Pons (tissue), 1 donor: ENCODE measurements at places on chromosomes 5 and 9.
A peak's percentile ranks its signal among the peaks of the same experiment; 100 is the strongest.

- DNase-seq, result no peak
Observed at GRCh38 chr9:34254966-34255825, 73.9 kb downstream of the KIF24 start.

- DNase-seq, result no peak
Observed at GRCh38 chr9:33388110-33388994, 14.0 kb downstream of the AQP7 start.

GRCh38 chr9:133534346-133535291 lies at the start of gene ADAMTSL2:
ADAMTSL2 (plus strand) TSS chr9:133534704; CDS start chr9:133536713, 2,009 bp downstream.
- peak; percentile 74 for DNase-seq

DNA sequence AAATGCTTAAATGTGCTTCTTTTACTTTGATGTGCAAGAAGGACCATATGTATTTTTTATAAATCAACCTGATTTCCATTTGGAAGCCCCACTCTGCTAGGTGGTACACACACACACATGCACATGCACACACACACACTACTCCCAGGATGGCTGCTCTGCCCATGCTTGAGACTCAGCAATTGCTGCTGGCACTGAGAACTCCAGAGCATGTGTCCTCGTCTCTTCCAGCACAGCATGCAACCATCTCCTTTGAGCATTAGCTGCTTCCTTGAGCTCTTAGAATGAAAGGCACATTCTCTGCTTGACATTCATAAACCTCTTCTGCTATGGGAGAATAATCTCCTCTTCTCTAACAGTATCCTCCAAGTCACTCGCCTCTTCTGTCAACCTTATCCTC lies 115.9 kb downstream of the FEM1C start:
- DNase-seq, result no peak

GRCh38 chr5:93188876-93189485 lies 392.0 kb downstream of the NR2F1-AS1 start:
- DNase-seq, result no peak
